Spleen (tissue), 13 donors: ENCODE measurements at places on chromosomes 7 and 10. TPM values are rescaled to one million over a fixed set of nuclear protein-coding genes. Genes with fewer than 3 reads are reported as not detected.

Gene HMX3
- total RNA-seq: not detected

Gene GJD4
- total RNA-seq: not detected

Gene CACNB2
- 0.35 TPM for total RNA-seq

DNA sequence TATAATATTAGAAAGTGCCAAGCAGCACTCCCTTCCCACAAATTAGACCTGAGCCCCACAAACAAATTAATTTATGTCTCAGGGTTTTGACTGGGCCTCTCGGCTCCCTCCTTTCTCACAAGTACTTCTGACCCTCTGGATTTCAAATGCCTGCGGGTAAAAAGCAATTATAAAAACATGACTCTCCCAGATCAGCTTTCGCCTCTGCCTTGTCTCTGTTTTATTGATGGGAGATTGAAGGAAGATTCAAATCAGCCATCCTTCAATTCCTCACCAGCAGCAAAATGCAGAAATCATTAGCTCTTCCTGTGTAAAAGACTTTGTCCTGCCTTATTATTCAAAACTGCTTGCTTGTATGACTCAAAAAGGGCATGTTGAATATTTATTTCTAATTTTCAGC is 453.7 kb upstream of the MKI67 start:
- no peak for DNase-seq

- no peak for DNase-seq
Observed at GRCh38 chr10:126060261-126060931, 164.0 kb downstream of the FANK1 start.

GRCh38 chr10:42988517-42989395 is 88.1 kb upstream of the RET start:
- DNase-seq: peak; percentile 65

DNA sequence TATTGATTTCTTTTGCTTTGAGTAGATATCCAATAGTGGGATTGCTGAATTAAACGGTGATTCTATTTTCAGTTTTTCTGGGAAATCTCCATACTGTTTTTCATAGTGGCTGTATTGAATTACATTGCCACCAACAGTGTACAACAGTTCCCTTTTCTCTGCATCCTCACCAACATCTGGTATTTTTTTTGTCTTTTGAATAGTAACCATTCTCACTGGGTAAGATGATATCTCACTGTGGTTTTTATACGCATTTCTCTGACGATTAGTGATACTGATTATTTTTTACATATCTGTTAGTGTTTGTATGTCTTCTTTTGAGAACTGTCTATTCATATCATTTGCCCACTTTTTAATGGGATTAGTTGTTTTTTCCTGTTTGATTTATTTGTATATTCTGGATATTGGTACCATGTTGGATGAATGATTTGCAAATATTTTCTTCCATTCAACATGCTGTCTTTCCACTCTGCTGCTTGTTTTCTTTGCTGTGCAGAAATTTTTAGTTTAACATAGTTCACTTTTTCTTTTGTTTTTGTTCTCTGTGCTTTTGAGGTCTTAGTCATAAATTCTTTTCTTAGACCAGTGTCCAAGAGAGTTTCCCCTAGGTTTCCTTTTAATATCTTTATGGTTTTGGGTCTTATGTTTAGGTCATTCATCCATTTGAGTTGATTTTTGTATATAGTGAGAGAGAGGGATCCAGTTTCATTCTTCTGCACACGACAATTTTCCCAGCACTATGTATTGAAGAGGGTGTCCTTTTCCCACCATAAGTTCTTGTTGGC is 584.7 kb downstream of the PHTF2 start:
- DNase-seq: no peak

DNA sequence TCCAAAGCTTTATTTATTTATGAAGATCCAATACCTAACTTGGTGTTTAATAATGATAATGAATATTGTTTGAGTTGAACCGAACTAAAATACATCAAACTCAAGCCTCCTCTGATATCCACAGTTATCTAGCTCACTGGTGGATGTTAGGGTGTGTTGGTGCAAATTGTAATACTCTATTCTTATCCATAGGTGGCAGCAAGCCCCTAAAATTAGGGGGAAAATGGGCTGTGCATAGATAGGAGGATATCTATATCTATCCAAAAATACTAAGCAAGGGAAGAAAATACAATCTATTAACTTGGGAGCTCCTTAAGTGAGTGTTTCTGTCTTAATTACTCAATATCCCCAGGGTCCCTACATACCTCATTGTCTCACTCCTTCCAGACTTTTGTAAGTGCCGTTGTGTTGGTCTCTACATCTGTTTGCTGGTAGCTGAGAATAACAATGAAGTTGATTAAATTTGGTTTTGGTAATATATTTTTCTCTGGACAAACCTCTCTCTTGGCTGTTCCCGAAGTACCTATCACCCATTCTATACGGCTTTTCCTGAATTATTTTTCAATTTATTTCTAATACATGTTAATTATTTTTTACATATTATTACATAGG is 55.0 kb upstream of the VWDE start:
- no peak for DNase-seq

GRCh38 chr10:113294868-113295267 is 258.0 kb upstream of the HABP2 start:
- DNase-seq: no peak

DNA sequence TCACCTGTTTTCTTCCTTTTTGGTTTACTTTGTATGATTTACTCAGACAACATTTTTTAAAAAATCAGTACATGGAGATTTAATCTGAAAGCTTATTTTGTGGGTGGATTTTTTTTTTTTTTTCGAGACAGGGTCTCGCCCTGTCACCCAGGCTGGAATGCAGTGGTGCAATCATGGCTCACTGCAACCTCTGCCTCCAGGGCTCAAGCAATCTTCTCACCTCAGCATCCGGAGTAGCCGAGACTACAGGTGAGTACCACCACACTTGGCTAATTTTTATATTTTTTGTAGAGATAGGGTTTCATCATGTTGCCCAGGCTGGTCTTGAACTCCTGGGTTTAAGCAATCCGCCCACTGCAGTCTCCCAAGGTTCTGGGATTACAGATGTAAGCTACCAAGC is 2.5 kb downstream of the GSTO1 start:
- no peak for DNase-seq

DNA sequence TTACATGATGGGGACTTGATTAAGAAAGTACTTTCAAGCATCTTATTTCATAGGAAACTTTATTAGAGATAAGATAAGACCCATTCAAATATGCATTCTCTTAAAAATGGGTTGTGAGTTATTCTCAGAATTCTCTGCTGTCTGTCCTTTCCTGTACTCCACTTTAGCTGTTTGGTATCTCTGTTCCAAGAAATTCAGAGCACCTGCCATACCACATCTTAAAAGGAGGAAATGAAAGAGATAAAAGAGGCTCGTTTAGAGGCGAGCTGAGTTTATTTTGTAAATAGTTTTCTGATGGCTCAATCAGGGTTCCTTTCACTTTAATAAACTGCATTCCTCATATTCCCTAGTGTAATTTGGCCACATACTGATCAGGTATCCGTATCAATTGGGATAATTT is 87.2 kb downstream of the MDFIC start:
- no peak for DNase-seq

GRCh38 chr10:46029461-46030030 is 877 bp downstream of the NCOA4 start:
- no peak for DNase-seq

DNA sequence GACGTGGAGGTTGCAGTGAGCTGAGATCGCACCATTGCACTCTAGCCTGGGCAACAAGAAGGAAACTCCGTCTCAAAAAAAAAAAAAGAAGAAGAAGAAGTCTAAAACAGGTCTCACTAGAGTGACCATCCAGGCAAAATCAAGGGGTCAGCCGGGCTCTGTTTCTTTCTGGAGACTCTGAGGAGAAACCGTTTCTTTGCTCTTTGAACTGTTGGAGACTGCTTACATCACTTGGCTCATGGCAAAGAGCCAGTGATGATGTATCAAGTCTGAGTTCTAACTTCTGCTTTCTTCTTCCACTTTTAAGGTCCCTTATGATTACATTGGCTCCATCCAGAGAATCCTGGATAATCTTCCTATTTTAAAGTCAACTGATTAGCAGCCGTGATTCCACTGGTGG is 306.8 kb downstream of the WDR11 start:
- DNase-seq: no peak

DNA sequence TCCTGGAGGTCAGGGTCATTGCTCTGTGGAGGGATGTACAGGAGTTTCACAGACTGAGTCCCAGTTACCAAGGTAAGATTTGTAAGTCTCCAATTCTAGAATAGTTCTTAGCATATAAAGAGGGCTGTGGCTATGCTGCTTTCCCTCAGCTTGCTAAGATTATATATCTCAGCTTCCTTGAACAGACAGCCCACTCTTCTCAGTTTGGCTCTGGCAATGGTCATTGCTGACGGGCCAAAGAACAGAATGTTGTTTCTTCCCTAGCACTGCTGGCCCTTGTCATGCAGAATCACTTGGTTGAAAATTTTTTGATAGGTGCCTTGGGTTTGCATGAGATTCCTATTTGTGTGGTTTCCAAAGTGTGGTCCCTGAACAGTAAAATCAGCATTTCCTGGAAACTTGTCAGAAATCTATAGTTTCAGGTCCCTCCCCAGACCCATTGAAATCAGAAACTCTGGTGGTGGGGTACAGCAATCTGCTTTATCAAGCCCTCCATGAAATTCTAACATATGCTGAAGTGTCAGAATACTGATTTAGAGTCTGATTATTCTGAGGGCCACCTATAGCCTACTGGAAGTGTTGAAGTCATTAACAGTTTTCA is 38.2 kb downstream of the NRBF2 start:
- DNase-seq: no peak

DNA sequence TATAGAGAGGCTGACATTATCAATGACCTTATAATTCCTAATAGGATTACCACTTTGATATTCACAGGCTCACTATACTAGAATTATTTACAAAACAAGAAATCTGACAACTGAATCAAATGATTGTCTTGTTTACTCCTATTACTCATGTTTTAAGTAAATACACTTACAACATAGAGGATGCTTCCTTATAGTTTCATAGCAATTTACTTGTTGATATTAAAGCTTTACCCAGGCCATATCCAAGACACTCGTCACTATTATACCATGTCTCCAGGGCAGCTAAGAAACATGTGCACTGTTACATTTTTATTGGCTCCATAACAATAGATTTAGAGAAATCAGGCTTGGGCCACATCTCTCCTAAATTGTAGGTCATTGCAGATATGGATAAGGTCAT is 276.9 kb downstream of the HGF start:
- no peak for DNase-seq
